ENCODE measurements at places on chromosomes 1 and 21.

- DNase-seq: no peak
Measured at GRCh38 chr1:229319487-229319886, 23.4 kb downstream of the CCSAP start.

- no peak for DNase-seq
Measured at GRCh38 chr1:115547696-115548095, 94.1 kb upstream of the VANGL1 start.

DNA sequence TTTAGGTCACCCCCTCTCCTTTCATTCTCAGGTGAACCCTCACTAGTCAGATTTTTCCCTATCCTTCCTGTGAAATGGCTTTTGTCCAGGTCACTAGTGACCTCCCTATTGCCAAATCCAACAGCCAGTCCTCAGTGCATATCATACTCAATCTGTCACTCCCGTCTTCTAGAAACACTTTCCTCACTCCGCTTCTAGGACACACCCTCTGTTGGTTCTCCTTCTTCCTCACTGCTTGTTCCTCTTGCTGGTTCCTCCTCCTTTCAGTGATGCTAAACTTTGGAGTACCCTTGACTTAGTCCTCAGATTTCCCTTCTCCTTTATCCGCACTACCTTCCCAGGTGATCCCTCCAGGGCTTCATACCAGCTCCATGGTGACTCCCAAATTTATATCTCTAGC is 94.3 kb downstream of the RNF220 start:
- DNase-seq: no peak

GRCh38 chr1:201888282-201889089 is at the start of gene SHISA4:
Gene SHISA4 (plus strand): TSS chr1:201888898. CDS start chr1:201888995, 97 bp downstream.
- DNase-seq: no peak

- no peak for DNase-seq
Measured at GRCh38 chr1:41215623-41216022, 26.5 kb downstream of the SCMH1 start.

Data from AML-193 (cell line).